ENCODE measurements at places on chromosomes 2 and 18.
A peak's percentile ranks its signal among the peaks of the same experiment; 100 is the strongest.

DNA sequence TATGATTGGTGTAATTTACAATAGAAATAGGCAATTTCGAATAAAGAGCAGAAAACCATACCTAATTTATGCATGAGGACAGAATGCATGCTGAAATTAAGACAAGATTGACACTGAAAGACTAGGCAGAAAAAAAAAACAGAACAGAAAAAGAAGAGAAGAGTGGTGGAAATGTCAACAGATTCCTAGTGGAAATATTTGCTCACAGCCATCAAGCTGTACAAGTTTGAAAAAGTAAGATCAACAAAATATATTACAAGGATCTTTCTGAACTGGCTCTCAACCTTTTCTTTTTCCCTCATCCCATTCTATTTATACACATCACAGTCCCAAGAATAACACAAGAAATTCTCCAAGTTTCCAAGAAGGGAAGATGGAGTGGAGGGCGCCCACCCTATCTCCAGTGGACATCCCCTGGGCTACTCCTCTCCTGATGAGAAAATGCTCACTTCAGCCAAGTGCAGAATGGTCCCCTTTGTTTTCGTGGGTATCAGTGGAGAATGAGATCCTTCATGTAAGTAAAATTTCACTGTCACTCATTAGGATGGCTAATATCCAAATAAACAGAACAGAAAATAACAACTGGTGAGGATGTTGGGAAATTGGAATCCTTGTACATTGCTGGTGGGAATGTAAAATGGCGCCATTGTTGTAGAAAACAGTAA lies 51.0 kb upstream of the ZNF532 start:
- no peak for DNase-seq

GRCh38 chr2:84904717-84905174 lies 710 bp upstream of the TMSB10 start:
- peak; percentile 22 for DNase-seq

- no peak for DNase-seq
These were observed 134.8 kb upstream of the HNRNPA3 start for GRCh38 chr2:177077778-177078177.

DNA sequence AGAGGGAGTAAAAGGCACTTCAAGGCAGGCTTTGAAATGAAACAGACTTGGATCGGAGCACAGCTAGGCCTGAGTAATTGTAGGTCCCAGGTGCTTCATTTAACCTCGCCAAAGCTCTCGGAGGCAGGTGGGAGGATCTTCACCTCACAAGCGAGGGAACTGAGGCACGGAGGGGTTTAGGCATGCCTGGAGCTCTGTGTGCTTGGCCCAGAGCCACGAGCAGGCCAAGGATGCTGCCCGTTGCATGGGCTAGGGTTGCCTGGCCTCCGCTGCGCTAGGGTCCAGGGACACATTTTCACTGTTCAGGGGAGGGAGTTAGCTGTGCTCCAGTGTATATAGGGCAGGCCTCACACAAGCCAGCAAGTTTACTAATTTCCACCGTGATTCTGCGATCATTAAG lies 11.2 kb downstream of the TMEM37 start:
- no peak for DNase-seq

- no peak for DNase-seq
These were observed 91.8 kb downstream of the NOL10 start for GRCh38 chr2:10597956-10598355.

- no peak for DNase-seq
These were observed 49.6 kb upstream of the PXDN start for GRCh38 chr2:1793868-1794445.

DNA sequence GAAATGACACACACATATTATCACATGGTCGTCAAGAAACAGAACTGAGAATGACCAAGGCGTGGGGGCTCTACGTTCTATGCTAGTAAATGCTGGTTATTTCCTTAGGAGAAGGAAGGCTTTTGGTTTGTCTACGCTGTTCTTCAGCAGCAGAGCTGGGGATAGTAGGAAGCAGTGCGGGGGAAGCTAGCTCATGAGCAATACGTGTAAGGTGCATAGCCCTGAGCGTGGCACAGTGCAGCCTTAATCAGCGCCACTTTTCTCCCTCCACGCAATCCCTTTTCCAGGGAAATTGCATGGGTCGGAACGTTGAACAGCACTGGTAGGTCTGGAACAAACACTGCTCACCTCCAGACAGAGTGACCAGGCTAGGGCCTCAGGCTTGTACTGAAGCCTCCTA lies 199.6 kb upstream of the FBXO11 start:
- no peak for DNase-seq

DNA sequence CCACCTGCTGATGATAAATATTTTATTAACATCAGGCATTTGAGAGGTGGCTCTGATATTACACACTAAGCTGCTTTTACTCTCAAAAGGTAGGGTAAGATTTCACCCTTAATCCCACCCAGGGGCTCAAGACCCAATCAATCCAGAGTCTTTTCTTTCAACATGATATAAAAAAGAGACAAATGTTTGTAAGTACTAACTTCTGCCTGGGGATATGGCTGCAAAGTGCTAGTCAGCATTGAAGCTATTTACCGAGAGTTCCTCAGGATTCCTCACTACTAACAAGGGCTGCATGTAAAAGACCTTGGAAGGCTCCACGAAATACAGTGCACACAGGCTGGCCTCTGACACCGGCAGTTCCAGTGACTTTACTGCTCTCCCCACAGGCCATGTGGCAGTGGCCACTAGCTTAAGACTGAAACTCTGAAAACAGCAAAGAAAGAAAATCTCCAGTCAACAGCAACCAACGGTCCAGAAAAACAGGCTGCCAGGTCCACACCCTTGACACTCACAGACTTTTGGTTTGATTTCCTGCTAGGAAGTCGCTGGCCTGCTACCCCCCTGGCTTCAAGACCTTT lies 11.2 kb downstream of the MREG start:
- no peak for DNase-seq

GRCh38 chr2:54411801-54412354 lies 44.2 kb upstream of the SPTBN1 start:
- DNase-seq, result no peak

DNA sequence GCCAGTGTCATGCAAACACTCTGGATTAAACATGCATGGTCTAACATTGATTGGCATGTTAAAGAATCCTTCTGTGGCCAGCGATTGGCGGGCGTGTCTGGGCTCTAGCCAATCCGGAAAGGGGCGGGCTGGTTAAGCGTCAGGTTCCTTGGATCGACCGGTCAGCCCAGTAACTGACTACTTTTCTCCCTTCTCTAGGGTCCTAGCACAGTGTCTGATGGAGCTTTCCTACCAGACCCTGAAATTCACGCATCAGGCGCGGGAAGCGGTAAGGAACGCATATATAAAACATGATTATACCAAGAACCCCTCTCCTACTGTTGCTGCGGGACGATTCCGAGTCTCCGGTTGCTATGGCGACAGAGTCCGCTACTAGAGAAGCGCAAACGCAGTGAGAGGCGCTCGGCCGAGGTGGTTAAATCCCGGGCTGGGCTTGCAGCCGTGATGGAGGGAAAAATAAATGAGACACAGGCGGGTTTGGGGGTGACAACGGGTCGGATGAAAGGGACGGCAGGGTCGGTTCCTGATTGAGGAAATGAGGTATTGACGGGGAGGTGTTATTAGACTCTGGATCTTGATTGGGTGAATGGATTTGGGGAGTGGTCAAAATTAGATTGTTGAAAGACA lies 29.4 kb downstream of the KATNAL2 start:
- peak; percentile 74 for DNase-seq

DNA sequence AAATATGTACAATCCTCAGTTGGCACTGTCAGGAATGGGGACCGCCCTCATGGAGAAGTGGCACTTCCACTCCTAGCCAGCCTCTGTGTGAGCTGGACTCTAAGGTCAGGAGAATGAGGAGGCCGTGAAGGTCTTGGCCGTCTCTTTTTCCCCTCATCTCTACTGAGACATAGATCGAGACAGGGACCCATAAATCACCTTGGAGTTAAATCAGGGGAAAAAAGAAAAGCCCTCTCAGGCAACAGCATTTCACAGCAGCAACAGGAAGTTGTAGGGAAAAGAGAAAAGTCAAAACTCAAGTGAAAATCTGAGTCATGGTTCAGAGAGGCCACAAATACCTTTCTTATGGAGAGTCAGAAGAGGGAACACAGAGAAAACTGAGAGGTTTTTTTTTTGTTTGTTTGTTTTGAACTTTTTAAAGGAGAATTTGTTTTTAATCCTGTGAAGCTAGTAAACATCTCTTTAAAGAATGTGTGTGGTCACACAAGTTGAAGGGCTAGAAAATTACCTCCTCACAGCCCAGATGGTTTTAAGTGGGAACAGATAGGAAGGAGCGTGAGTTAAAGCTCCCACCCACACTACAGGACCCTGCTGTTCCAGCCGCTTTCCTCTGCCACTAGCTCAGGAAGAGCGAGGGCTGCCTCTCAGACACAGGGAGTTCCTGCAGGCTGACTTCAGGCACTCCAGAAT lies 30.6 kb upstream of the CYP1B1 start:
- DNase-seq, result no peak

DNA sequence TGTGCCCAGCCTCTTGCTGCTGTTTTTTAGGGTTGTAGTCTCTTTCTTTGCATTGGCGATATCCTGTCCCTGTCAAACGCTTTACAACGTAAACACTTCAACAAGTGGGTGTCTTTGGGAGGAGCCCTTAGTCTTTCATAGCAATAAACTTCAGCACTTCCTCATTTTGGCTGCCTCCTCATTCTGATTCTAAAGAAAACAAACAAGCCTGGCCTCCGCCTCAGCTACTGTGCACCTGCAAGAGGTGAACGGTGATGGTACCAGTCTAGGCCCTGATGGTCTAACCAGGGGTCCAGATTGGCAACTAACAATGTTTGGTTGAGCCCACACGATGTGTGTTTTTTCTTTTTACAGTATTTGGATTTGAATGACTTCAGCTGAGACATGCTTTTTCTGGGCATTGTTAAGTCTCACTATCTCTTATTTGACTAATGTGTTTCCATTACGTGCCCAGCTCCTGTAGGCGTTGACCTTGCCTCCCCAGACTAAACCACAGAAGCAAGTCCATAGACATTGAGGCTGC lies 53.2 kb upstream of the CUL3 start:
- DNase-seq, result peak; percentile 15

DNA sequence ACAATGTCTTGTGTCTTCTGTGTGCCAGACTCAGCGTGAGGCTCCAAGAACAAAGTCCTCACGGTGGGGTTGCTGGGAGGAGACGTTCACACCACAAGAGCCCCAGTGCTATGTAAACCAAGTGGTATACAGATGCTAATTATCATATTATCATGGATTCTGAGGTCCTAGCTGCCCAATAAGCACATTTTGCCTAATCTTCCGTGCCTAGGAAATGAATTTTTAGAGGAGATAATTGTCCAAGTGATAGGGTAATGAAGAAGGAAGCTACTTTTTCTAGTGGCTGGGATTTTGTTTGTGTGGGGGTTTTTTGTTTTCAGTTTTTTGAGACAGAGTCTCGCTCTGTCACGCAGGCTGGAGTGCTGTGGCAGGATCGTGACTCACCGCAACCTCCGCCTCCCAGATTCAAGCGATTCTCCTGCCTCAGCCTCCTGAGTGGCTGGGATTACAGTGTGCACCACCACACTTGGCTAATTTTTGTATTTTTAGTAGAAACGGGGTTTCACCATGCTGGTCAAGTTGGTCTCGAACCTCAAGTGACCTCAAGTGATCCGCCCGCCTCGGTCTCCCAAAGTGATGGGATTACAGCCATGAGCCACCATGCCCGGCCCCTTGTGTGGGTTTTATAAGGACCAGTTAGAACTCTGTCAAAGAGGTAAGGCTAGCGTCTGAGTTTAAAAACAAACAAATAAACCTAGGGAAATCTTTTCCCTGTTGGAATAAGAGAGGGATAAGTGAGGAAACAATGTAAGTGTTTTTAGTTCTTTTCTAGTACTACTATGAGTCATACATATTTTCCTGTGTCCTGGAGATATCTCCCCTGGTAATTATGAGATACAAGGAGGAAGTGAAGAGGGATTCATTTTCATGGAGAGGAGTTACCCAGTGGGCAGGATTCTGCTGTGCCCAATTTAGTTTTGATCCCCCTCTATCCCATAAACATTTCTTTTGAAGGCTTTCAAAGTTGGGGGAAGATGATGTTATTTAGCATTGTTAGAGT lies 9.5 kb upstream of the SMAD7 start:
- DNase-seq, result no peak

DNA sequence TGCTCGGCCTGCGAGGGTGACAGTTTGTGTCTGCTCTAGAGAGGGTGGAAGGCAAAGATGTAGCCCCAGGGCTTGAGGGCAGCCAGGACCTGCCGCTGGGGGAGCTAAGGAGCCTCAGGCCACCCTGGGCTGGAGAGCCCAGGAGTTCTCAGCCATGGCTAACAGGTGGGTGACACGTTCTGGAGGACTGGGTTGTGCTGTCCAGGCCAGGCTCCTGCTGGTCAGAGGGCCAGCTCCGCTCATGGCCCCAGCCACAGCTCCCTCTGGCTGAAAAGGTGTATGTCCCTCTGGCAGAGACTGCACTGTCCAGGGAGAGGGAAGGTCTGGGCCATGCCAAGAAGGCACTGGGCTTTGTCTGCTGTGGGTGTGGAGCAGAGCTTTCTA lies 19.2 kb downstream of the TMEM185B start:
- DNase-seq, result no peak

DNA sequence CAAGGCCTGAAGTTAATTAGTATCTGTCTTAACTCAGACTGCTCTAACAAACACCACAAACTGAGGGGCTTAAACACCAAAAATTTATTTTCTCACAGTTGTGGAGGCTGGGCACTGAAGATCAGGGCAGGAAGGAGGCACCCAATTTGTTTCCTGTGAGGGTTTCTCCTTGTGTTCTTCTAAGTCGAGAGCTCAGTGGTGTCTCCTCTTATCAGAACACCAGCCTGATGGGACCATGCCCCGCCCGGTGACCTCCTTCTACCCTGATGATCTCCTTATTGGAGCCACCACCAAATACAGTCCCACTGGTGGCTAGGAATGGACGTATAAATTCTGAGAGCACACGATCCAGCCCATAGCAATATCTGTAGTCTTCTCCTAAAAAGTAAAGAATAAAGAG lies 20.5 kb downstream of the TMEM18 start:
- no peak for DNase-seq

GRCh38 chr2:56648802-56649201 lies 465.0 kb downstream of the CCDC85A start:
- DNase-seq, result no peak

- DNase-seq, result no peak
These were observed 84.8 kb upstream of the POU3F3 start for GRCh38 chr2:104769096-104769495.

DNA sequence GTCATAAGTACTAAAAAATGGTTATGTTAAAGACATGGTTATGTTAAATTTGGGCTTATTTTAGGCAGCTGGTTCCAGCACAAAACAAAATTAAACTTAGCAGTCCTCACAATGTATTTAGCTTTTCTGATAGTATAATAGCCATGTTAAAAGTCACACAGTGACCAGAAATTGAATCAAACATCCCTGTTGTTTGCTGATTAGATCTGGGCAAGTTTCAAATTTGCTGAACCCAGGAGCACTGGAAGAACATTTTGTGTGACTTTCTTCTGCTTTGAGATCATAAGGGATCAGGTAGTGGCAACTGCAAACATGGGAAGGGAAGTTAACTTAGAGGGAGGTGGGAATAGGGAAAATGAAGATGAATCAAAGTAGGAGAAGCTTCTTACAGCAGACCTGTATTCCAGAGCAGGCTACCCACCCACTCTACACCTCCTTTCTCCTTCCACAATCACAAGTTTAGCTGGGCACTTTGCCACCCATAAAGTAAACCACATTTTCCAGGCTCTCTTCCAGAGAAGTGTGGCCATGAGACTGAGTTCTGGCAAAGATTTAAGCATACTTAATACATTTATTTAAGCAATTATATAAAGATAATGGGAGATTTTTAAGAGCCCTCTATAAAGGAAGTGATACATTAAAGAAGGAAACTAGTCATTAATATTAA lies 616.1 kb upstream of the LRATD1 start:
- no peak for DNase-seq

GRCh38 chr2:156196031-156196430 lies 136.5 kb downstream of the NR4A2 start:
- no peak for DNase-seq

GRCh38 chr2:609449-609848 lies 67.8 kb downstream of the TMEM18 start:
- no peak for DNase-seq
